ENCODE measurements at places on chromosomes 16 and 17.

DNA sequence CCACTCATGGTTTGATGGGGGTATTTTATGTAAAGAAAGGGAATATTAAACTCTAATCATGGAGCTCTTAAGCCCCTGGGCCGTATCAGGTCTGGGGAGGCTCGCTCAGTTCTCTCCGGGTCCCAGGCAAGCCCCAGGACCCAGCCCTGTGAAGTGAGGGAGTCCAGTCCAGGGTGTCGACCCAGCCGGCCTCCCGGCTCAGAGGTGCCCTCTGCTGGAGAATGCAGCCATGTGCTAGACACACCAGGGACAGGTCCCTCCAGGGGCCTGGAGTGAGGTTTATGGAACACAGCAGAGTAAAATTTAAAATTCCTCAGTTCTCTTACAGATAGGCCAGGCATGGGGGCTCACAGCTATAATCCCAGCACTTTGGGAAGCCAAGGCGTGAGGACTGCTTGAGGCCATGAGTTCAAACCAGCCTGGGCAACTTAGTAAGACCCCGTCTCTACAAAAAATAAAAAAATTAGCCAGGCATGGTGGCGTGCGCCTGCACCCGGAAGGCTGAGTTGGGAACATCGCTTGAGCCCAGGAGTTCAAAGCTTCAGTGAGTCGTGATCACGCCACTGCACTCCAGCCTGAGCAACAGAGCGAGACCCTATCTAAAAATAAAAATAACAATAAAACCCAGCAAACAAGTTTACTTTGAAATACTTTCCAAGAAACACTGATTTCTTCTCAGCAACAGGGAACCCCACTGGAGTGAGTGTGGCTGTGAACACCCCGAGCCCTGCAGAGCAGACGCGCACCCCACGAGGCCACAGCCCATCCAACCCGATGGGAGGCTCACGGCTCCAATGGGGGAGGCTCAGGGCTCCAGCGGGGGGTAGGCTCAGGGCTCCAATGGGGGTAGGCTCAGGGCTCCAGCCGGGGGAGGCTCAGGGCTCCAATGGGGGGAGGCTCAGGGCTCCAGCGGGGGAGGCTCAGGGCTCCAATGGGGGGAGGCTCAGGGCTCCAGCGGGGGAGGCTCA, 72.2 kb downstream of the ZNF778 start:
- DNase-seq: peak; percentile 40

DNA sequence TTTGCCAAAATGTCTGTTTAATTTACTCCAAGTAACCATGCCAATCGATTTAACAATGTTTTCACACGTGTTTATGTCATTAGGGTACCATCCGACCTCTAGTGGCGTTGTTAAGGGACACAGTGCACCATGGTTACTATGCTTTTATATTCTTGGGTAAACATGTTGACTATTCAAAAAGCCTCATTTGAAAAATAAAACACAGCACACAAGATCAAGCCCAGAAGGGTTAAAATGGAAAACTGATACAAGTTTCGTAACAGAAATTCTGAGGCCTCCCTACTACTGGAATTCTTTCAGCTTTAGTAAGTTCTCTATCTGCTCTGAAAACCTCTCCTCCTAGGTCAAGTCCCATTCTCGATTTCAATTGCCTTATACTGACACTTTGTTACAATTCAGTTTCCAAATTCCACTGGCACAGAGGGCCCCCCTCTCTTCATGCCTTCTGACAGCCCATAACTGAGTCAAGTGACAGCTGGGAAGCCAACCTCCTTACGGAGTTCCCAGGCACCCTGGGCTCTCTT, 2.1 kb downstream of the CFAP20 start:
- no peak for DNase-seq

- no peak for DNase-seq
Observed at GRCh38 chr16:3454093-3454492, 10.6 kb downstream of the NAA60 start.

DNA sequence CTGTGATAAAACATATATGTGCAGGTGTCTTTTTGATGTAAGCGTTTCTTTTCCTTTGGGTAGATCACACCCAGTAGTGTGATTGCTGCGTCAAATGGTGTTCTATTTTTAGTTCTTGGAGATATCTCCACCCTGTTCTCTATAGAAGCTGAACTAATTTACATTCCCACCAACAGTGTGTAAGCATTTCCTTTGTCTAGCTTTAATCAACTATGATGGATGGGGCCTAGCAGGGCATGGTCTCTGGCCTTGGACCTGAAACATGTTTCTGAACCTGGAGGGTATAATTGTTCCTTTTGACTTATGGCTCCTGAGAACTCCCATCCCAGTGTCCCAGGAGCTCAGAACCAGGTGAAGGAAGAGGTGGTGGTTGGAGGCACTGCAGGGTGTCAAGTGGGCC, 93.9 kb downstream of the HAPSTR1 start:
- DNase-seq: no peak

DNA sequence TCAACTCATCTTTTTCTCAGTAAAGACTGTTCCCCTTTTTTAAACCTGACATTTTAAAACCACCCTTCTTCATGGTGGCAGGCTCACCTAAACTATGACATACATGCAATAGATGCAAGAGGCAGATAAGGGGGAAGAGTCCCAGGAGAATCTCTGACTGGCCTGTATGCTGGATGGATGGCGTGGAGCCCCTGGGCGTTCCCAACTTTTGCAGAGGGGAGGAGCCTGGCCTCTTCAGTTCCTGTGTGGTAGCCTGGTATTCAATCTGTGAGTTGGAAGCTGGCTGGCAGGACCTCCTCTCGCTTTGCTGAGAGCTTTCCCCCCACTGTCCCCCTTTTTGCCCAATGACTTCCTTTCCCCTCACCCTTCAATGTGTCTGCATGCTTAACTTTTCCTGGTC, 217.6 kb upstream of the CA10 start:
- DNase-seq: no peak

GRCh38 chr16:68093816-68094613, 8.8 kb downstream of the NFATC3 start:
- no peak for DNase-seq

- DNase-seq: no peak
Observed at GRCh38 chr16:81099958-81100357, 3.8 kb upstream of the GCSH start.

- DNase-seq: no peak
Observed at GRCh38 chr16:80837533-80838147, 33.2 kb upstream of the CDYL2 start.

GRCh38 chr17:4365628-4366326, 698 bp downstream of the UBE2G1 start:
- peak; percentile 43 for DNase-seq

- DNase-seq: peak; percentile 69
Observed at GRCh38 chr16:70476272-70477020, 22.1 kb downstream of the FCSK start.

DNA sequence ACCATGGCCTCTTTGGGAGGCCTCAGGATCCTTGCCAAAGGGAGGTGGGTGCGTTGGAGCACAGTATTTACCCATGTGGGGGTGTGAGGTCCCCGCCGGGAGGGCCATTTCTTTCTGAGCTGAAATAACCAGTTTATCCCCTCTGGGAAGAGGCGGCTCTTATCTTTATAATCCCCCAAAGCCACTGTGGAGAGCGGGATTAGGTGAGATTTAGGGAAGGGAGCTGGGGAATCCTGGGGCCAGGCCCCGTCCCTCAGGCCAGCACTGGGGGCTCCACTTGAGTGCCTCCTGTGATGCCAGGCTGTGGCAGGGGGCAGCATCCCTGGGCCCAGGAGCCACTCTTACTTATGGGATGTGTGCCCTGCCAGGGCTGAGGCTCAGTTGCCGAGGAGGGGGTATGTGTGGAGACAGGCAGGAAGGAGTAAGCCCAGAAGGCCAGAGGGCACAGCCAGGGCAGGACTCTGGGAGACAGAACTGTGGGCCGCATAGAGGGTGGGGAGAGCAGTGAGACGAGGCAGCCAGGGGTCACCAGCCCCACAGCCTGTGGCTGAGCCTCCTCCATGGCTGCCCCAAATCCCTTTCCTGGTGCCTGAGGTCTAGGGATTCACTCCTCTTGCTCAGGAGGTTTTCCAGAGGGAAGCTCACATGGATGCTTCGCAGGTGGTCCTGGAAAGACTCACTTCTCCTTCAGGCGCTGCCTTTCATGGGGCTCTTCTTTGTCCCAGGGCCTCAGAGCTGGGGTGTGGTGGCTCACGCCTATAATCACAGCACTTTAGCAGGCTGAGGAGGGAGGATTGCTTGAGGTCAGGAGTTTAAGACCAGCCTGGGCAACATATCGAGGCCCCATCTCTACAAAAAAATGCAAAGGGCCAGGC, 25.0 kb downstream of the TMEM94 start:
- DNase-seq: no peak

DNA sequence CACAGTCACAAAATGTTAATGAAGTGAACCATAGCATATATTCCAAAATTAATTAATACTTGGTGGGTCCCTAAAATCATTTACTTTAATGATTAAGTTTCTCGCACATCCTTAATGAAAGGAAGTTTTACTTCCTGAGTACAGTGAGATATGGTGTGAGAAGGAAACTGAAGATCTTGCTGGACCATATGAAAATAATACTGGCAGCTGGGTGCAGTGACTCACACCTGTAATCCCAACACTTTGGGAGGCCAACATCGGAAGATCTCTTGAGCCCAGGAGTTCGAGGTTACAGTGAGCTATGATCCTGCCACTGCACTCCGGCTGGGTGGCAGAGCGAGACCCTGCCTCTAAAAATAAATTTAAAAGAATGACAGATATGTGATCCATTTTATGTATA, 62.5 kb downstream of the ABCA8 start:
- DNase-seq: no peak

DNA sequence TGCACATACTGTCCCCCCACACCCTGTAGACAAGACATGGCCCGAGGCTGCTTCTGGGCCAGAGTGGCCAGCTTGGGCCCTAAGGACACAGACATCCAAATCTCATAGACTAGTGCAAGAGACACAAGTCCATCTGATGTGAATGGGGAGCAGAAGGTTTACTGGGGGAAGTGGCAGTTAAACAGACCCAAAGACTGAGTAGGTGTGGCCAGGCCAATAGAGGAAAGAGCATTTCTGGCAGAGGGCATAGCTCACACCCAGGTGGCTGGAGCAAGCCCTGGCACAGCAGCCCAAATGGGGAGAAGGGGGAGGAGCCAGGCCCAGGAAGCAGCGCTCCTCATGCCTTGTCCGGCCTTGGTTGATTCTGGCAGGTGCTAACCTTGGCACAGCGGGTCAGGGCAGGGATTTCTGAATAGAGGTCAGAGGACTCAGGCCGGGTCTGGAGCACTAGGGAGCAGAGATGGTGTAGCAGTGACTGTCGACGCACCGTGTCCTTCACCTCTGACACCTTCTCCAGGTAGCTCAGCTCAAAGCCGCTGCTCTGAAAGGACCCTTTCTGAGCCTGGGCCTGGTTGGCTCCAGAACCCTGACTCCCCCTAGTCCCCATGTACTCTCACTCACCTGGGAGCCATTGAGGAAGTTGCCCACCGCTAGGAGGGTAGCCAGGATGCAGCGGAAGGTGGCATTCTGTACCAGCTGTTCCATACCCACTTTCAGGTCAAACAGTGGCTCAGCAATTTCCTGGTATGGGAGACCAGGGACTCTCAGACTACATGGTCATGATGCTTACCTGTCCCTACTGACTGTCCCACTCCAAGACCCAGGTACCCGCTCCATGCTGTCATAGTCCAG, 4.1 kb downstream of the TMEM208 start:
- DNase-seq: no peak

DNA sequence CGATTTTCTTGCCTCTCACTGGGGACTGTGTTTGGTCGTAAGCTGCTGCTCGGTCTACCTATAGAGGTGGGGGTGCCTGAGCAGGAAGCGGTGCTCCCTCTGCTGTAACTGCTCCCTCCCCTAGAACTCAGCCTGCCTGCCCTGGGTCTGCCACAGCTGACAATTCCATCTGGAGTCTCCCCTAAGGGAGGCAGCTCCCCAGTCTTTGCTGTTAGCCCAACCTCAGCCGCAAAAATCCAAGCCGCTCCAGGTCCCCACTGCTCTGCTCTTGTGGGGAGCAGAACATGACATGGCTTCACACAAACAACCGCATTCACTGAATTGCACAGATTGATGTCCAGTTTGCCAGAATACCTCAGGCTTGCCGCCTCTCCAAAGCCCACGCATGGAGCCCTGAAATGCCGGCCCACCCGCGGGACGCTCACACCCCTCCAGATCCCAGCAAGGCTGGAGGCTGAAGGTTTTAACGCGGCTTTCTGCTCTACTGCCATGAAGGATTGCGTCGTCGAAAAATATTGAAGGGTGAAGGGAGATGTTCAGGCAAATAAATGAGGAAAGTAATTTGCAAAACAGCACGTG, 221.5 kb upstream of the FOXF1 start:
- DNase-seq: no peak

GRCh38 chr16:49969091-49970030, 55.7 kb upstream of the CNEP1R1 start:
- DNase-seq: no peak

DNA sequence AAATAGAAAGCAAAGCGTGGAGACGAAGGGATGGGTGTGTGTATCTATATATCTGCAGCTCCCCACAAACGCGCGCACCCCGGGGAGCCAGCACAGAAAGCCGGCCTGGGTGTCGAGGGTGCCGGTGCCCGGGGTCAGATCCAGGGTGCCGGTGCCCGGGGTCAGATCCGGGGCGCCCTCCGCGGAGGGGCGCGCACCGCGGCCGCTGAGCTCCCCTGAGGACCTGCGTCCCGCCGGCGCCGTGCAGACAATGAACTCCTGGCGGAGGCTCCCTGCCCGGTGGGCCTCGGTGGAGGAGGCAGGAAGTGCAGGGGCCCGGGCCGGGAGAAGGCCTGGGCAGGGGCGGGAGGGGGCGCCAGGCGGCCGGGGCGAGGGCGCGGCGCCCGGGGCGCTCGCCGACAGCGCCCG, 1.1 kb downstream of the ZNF423 start:
- DNase-seq: no peak

GRCh38 chr17:49577650-49577934, 1.9 kb downstream of the NXPH3 start:
- no peak for DNase-seq

GRCh38 chr17:41076788-41077187, 7.2 kb upstream of the KRTAP4-7 start:
- DNase-seq: no peak

DNA sequence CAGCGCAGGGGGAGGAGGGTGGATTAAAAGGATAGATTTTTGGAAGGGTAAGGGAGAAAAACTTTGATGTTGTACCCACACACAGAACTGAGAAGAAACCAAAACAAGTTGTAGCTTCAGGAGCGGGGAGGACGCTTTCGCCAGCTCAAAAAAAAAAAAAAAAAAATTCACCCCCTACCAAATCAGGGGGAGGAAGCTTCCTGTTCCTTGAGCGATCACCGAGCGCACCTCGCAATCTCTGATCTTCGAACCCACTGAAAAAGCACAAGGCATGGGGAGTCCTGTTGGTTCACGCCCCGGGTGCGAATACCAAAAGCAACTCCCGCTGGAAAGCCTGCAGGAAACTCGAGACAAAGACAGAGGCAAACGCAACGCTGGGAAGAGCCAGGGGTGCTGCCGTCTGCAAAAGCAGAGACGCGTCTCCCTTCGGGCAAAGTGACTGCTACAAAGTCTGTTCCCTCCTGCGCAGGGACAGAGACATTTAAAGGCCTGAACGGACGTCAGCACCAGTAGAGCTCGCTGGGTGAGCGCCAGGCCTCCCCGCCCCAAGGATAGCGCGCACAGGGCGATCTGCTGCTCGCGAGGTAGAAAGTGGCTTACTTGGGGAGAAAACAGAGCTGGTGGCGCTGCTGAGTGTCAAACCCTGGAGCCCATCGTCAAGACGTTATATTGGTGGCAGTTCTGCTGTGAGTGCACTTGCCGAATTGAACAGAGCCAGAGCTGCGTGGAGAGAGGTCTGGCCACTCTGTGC, 190.4 kb downstream of the USP22 start:
- peak; percentile 33 for DNase-seq

All from T-helper 2 cell treated with Interferon-gamma antibody and Interleukin-4, amounts not matched to agents 5 μg/mL and 100 μg/mL, for 36 hours (primary cell).